Stimulated activated CD8-positive, alpha-beta memory T cell treated with anti-CD3 and anti-CD28 coated beads, Interleukin-7, amount 100 ng/mL, for 24 hours (primary cell): ENCODE measurements at places on chromosomes 12 and 14.

GRCh38 chr14:61518403-61518802 is 176.9 kb upstream of the HIF1A start:
- no peak for DNase-seq

GRCh38 chr12:6894321-6894720 is 10.3 kb upstream of the LRRC23 start:
- DNase-seq = no peak

DNA sequence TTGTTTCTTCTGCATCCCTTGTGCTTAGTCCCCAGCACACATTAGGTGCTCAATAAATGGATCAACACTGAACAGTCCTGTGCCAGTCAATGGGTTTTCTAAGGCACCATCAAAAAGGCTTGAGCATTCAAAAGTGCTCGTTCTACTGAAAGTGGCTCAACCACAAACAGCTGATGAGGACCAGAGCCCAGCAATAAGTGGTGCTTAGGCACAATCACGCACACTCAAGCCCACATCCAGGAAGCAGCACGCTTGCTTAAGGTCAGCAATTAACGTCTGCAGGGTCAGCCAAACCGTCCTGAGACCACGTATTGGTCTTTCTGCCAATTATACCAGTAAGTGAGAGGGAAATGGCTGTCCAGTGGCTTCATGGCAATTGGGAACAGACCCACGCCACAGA is 56.5 kb downstream of the PRIMA1 start:
- DNase-seq = no peak

DNA sequence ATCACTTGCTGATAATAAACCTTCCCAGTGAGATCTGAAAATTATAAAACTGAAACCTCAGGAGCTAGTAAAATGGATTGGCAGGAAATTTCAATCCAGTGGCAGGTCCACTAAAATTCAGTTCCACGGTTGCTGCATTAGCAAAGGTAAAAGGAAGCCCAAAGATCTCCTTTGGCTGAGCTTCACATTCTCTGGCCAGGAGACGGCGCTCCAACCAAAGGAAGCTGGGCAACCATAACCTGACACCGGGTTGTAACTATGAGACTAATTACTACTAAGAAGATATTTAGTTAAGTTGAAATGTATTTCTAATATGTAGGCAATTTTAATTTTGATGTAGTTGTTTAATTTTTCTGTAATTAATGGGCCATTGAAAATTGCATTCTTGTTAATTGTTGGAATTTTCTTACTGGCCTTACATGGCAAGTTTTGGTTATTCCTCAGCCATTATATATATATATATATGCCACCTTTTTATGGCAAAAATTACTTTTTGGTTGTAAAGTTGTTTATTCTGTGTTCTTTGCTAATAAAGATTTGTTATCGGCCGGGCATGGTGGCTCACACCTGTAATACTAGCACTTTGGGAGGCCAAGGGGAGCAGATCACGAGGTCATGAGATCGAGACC is 17.0 kb downstream of the OR8S1 start:
- peak; percentile 10 for DNase-seq

- DNase-seq = no peak
Observed at GRCh38 chr14:88163731-88164255, 158.9 kb downstream of the GPR65 start.

- no peak for DNase-seq
Observed at GRCh38 chr14:20823859-20824258, 21.2 kb upstream of the RNASE1 start.

DNA sequence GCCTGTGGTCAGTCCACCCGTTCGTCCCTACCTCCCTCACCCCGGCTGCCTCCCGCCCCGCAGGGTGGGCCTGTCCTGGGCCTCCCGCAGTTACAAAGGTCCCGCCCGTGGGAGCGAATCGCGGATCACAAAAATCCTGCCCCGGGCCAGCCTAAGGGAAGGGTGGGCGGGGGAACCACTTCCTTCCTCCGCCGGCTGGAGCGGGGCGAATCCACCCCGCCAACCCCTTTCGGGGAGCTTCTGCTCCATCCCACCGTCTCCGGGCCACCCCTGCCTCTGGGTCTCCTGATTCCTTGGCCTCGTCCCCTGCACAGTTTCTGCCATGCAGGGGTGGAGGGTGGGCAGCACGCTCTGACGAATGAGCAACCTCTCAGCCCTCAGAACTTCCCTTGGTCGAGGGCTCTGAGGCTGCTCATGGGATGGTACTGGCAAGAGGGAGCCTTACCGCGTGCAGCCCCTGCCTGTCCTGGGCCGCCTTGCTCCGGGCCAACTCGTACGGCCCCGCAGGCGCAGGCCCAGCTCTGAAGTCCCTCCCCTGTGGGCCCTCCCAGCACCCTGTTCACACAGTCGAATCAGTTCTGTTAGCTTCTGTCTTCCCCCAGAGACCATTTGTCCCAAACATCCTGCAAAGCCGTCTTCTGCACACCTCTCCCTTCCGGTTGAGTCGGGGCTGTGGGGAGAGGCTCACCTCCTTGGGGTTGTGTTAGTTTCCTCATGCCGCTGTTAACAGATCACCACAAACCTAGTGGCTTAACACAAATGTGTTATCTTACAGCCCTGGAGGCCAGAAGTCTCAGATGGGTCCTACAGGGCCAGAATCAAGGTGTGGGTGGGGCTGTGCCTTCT is 589 bp upstream of the HVCN1 start:
- DNase-seq = peak; percentile 15

DNA sequence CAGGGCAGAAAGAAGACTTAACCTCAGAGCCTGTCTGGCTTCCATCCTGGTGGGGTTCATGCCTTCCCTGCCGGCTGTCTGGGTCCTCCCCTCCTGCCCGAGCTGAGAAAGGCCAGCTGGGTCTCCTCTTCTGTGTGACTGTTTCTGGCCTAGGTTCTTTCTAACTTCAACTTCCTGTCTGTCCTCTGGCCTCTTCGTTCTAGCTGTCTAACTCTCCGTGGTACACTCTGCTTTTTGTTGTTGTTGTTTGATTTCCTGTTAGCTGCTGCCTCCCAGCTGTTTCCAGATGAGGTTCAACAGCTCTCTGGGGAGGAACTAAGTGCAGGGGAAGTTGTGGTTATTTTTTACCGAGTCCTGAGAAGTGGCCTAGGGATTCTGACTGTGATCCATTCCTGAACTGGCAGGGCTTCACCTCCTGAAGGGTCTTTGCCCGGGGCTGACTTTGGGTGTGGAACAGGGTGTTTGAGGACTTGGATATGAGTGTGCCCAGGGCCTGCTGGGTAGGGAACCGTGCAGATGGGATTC is 3.2 kb downstream of the MLXIP start:
- DNase-seq = no peak

GRCh38 chr12:129704232-129704830 is 199.5 kb downstream of the TMEM132D start:
- no peak for DNase-seq

- no peak for DNase-seq
Observed at GRCh38 chr12:56804684-56805083, 41.6 kb downstream of the HSD17B6 start.

DNA sequence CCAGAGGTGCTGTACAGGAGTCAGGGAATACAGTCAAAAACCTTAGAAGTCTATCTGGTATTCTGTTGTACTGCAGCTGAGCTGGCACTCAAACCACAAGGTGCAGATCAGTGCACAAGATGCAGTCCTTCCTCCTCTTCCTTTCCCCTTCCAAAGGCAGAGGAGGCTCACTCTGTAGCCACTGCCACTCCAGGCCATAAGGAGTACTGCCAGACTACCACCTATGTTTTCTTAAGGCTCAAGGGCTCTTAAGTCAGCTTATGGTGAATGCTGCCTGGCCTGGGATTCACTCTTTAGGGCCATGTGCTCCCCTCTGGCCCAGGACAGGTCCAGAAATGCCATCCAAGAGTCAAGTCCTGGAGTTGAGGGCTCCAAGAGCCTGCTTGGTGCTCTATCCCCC is 200.3 kb downstream of the CRADD start:
- no peak for DNase-seq

GRCh38 chr12:94255006-94255405 is 106.6 kb downstream of the PLXNC1 start:
- DNase-seq = no peak

DNA sequence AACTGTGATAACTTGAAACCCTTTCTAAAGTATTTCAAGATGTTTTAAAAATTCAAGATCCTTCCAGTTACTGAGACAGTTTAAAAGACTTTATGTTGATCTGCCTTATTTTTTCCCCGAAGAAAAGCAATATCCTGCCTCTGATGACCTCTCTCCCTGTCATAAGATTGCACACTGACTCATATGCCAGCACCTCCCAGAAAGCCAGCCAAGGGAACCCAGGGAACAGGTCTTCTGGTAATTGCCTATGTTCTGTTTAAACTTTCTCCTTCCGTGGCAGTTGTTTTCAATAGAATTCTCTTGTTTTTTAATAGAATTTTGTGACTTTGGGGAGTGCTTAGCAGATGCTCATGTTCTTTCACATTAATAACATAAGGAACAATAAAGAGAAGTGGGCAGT is 300.2 kb upstream of the PRKD1 start:
- no peak for DNase-seq

DNA sequence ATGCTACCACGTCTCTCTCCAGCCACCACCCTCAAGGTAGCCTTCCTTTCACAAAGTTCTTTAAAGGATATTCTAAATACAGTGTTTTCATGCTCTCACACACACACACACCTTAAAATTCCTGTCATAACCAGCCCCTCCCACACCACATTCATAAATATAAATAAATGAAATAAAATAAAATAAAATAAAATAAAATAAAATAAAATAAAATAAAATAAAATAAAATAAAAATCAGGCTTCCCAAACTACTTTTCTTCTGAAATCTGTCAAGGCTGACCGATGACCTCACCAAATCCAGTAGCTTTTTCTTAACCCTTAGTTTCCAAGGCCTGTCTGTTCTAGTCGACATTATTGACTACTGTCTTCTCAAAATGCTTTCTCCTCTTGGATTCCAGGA is 378.4 kb downstream of the SEC23A start:
- no peak for DNase-seq

DNA sequence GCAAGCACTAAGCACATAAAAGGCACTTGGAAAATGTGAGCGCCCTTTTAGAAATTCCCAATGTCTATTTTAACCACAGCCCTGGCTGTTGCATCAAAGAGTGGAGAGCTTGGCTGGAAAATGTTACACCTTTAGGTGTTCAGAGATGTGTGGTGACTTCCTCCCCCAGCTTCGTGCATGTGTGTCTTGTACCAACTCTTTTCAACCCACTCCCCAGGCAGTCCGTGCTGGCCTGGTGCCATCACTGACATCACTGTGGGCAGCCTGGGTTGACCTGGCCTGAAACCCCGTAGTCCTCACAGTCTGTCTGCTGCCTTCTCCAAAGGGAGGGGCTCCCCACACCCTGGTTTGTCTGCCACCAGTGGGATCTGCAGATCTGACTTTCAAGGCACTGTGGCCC is 101.8 kb downstream of the SCARB1 start:
- no peak for DNase-seq

DNA sequence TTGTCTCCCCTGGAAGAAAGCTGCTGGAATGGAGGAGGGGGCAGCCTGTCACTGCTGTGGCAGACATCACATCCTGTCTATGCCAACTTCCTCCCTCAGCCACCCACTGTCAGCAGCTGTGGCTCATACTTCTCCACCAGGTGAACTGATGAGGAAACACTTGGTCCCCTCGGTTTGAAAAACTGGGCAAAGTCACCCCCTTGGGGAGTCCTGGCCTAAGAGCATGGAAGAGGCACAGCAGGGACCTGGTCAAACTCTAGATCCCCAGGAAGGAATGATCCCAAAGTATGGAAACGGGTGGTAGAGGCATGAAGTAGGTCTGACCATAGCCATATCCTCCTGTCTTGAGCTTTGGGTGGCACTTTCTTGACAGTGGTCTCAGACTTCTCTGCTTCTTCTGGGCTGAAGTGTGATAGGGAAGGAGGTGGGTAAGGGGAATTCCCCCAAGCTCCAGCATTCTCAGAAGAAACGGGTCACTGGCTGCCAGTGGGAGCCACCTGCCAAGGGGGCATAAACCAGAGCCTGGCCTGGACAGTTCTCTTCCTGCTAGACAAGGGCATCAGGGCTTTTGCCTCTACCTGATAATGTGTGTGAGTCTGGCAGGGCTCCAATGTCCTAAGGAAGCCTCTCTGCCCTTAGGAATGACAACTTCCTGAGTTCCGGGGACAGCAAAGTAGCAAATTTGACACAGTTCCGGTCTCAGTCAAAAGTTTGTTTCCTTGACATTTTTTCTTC is 36.0 kb downstream of the FMNL3 start:
- DNase-seq = peak; percentile 17

- no peak for DNase-seq
Observed at GRCh38 chr12:70365398-70365647, 767 bp upstream of the KCNMB4 start.

- DNase-seq = no peak
Observed at GRCh38 chr12:77754086-77754485, 76.6 kb upstream of the NAV3 start.

DNA sequence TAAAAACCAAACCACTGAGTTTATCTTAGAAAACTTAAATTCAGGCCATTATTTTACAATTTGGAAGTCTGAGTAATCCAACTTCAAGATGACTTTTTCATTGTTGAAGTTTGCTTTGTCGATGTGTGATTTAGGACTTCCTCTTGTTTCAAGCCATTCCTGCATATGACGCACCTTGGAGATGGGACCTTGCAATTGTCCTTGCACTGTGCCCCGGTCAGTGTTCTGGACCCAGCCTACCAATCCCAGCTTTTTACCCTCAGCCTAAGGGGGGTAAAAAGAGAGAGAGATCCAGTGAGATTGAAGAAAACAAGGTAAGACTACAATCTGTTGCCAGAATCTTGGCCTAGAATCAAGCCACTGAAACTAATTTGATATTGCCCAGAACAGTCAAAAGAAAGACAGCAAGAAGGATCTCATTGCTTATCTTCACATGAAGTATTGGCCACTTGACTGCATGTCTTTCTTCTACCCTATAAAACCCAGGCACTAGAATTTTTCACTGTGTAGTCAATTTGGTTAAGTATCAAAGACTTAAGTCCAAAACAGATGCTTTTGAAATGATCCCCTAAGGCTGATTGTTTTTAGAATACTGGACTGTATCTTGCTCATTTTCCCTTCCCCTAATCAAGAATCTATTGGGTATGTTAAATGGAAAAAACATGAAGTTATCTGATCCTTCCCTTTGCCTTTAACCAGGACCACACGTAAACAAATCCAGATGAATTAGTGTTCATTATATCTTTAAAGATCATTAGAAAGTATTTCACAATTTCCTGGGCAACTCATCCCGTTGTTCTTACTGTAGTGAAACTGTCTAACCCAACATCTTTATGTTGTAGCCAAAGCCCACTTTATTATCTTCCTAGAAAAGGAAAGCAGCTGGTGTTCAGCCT is 2.4 kb upstream of the MLH3 start:
- DNase-seq = no peak

GRCh38 chr12:77722536-77722935 is 108.2 kb upstream of the NAV3 start:
- DNase-seq = no peak

- DNase-seq = peak; percentile 29
Observed at GRCh38 chr12:125330645-125331341, 265.6 kb downstream of the AACS start.

GRCh38 chr12:66776974-66777373 is 98.1 kb upstream of the GRIP1 start:
- DNase-seq = no peak
